Stimulated activated CD4-positive, alpha-beta T cell treated with anti-CD3 and anti-CD28 coated beads, Interleukin-1b, Interleukin-23, amount 100 ng/mL, for 1 hour (primary cell): ENCODE measurements at places on chromosomes 12 and 14.

DNA sequence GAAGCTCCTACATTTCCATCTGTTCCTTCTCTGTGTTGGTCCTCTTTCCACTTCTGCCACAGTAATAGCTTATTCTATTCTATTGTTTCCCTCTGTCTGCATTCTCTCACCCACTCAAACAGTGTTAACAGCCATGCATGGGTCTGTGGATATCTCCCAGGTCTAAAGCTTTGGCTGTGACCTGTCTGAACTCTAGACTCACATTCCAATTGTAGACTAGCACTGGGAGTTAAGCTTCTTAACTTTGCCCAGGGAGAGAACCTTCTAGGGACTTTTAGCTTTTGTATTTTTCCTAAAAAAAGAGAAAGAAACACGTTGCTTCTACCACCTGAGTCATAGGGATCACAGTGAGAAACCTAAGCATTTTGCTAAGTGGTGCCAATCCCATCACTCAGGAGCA is 36.7 kb downstream of the PTPRR start:
- DNase-seq = no peak

DNA sequence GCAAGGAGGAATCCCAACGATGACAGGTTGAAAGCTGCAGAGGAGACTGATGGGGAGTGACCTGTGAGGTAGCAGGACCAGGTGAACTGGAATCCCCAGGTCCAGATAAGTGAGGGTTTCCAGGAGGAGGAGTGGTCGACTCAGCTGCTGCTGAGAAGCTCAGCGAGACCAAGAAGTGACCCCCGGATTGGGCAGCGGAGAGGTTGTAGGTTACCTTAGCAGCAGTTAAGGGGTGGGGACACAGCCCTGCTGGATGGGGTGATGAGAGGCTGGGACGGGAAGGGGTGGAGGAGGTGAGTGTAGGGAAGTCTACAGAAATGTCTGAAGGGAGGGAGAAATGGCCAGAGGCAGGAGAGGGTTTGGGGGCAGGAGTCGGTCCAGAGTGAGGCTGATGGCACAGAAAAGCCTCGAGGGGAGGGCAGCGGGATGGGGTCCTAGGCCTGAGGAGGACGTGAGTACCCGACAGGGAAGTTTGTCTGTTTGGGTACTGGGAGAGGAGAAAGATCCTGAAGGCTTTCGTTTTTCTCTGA is 2.6 kb upstream of the RCOR1 start:
- no peak for DNase-seq

DNA sequence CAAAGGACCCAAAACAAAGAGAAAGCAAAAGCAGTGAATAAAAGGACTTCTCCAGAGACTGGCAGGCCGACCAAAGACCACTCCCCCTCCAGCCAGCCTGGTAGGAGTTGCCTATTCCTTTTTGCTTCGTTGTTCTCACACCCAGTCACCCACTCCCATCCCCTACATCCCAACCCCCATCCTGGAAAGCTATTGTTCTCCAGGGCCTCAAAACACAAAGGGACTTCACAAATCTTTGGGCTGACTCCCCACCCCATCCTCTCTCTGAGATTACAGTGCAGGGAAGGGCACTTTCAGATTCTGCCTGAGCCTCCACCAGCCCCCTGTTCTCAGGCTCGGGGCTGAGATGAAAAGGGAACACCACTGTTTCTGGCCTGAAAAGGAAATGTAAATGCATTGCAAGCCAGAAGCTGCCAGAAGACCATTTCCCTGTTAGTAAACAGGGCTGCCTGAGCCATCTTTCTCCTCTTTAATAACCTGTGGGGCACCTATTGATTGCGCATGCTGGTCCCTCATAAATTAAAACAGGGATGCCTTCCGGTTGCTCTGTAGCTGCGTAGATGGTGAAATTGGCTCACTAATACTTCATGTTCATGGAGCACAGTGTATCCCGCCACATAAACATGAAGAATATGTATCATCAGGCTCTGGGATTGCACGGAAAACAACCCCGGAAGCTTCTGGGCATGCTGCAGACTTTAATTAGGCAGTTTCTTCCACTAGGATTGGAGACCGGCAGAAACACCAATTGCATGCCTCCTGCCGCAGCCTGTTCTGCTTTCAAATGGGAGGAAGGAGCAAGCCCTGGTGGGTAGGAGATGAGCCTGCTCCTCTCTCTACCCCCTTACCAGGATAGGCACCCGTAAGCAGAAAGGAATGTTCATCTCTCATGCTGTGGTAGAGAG is 130.3 kb upstream of the FUT8 start:
- DNase-seq = no peak

DNA sequence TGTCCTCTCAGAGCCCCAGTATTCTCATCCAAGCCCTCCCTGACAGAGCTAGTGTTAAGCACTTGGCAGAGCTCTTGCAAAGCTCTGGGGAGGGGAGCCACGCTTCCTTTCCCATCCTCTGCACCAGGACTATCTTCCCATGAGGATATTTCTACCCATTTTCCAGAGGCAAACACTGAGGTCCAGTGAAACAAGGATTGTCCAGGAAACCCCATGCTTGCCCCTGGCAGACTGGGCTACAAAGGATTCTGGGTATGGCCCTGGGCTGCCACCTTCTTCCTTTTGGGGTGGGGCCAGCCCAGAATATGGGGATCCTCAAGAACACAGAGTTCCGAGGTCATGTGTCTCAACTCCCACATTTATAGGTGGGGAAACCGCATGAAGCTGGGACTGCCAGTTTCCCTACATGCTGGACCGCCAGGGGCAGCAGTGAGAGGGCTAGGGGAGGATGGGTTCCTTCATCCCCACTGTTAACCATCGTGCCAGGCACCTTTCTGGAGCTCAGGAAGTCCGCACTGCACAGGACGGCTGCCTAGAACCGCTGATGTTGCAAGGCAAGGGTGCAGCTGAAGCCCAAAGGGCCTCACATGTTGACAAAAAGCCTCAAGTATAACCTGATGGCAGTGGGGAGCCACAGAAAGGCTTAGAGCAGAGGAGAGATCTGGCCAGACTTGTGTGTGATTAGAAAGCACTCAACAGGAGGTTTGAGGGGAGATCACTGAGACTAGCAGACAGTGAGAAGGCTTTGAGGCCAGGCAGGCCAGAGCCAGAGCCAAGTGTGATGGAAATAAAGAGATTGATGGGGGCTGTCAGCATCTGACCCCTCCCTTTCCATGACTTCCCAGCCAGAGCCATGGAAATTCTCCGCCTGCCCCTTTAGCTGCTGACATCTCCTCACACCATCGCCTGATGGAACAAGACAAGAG is 5.5 kb upstream of the CCDC85C start:
- DNase-seq = no peak

GRCh38 chr12:21939435-21939834 is 1.8 kb downstream of the ABCC9 start:
- DNase-seq = no peak

GRCh38 chr12:3989218-3989550 is 116.0 kb upstream of the PARP11 start:
- DNase-seq = no peak

DNA sequence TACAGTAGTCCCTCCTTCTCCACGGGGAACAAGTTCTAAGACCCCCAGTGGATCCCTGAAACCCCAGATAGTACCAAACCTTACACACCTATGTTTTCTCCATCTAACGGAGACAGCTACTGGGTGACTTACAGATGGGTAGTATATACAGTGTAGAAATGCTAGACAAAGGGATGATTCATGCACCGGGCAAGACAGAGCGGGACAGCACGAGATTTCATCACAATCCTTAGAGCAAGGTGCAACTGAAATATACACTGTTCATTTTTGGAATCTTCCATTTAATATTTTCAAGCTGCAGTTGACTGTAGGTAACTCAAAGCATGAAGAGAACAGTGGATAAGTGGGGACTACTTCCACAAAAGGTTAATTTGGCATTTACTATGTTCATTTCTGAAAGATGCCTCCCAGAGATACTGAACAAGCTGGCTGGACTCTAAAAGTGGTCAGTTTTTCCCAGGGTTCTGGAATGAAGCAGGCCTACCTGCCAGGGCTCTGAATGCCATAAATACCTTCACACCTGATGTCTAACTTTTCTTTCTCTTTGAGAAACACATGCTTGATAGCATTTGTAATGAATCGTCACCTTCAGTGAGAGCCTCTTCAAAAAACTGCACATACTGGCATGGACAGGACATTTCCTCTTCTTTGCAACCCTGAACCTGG is 127.7 kb upstream of the FOXN3 start:
- no peak for DNase-seq
